ENCODE measurements at places on chromosomes 12 and 14. TPM values are rescaled to one million over a fixed set of nuclear protein-coding genes. Genes with fewer than 3 reads are reported as not detected.

GRCh38 chr12:104182144-104182543, 33.4 kb upstream of the TXNRD1 start:
- no peak for DNase-seq

DNA sequence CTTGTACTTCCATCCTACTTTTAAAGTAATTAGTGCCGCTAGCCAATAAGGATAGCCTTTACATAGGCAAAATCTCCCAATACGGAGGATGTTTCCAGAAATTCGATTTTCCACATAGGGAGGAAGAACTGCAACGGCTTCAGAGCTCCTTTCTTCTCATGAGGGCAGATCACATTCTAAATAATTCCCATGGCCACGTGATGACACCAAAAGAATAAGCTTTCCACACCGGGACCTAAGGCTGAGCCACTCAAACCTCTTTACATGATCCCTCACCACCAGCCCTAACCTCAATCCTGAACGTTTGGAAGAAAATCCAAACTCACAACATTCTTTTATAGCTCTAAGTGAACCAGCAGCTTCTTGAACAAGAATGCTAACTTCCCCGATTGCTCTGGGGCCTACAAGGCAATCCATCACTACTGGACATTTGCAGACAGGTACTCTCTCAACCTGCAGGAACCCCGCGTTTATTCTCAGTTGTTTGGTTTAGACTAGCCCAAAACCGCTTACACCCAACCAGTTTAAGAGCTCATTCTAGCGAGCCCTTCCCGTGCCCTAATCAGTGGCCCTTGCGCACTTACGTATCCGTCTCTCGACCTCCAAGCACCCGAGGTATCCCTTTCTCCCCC, 884 bp downstream of the CAPRIN2 start:
- no peak for DNase-seq

GRCh38 chr14:66972469-66972868, 216.8 kb upstream of the GARIN2 start:
- no peak for DNase-seq

DNA sequence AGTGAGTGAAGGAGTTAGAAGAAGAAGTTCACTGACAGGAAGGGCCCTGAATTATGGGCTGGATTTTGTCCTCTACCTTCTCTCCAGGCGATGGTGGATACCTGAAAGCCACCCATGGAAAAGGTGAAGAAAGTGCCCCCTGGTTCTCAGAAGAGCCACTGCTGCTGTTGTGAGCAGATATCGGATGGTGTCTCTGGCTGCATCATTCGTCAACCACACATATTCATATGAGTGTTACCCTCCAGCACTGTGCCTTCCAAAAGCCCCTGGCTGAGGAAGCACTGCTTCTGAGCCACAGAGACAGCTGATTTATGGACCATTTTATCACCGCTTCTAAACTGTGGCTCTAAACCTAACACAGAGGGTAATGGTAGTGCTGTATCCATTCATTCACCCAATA, 2.0 kb upstream of the ACTN1 start:
- no peak for DNase-seq

GRCh38 chr12:1073652-1074051, 82.6 kb downstream of the ERC1 start:
- no peak for DNase-seq

Gene CLIP1
- 76.9 TPM for total RNA-seq

Gene KRT3
- total RNA-seq = not detected

- no peak for DNase-seq
Observed at GRCh38 chr12:69633061-69633460, 22.4 kb upstream of the LRRC10 start.

GRCh38 chr14:72535485-72535884, 358.4 kb downstream of the DPF3 start:
- DNase-seq = no peak

DNA sequence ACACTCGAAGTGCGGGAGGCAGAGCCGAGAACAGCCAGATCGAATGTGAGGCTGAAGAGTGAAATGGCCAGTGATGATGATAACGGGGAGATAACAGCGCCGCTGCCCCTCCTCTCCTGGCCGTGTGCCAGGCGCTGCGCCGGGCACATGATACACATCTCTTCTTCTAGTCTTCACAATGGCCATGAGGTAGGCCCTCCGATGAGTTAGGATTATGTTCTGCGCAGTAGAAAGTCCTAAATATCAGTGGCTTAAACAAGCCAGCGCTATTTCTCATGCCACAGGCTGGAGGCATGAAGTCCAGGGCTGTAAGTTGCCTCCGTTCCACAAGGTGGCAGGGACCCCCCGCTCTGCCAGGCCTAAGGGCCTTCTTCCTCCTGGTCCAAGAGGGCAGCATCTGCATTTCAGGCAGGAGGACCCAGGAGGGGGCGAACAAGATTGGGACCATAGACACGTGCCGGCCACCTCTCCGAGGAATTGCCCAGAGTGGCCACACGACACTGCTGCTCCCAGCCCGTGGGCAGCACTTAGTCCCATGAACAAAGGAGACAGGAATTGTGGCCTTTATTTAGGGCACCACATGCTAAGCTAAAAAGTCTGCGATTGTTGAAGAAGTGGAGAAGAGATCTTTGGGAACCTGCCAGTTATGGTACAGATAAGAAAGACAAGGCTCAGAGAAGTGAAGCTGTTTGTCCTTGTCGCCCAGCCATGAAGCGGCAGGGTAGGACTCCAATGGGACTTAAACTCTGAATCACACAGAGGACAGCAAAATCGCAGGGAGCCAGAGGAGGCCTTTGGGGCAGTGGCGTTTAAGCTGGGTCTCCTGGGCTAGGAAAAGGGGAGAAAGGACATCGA, 10.9 kb upstream of the HVCN1 start:
- no peak for DNase-seq
